ENCODE measurements at places on chromosomes 1 and 21.

GRCh38 chr1:43199093-43199726, 27.1 kb downstream of the CFAP57 start:
- no peak for DNase-seq

DNA sequence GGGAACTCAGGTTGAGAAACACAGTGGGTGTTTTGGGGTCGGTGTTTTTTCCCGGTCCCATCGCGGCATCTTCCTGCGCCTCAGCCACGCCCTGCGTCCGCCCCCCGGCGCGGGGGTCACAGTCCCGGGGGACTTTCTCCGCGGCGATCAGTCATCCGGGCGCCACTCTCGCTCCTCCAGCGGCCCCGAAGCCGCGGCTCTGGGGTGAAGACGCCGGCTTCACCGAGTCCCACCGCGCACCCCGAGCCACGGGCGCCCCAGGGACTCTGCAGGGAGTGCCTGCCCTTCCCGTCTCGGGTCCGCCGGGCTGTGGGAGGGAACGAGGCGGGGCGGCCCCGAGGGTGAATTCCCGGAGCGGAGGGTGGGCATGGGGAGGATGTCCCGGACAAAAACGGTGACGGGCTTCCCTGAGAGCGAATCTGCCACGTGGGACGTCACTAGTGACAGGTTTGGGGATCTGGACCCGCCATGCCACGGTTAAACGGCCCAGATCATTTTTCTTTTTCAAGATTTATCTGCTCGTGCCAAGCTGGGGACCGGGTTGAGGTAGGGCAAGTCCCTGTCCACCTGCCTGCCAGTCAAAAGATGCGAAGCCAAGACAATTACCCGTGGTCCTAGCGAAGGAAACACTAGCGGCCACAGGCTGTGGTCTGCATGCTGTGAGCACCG, 717 bp upstream of the BATF3 start:
- no peak for DNase-seq

DNA sequence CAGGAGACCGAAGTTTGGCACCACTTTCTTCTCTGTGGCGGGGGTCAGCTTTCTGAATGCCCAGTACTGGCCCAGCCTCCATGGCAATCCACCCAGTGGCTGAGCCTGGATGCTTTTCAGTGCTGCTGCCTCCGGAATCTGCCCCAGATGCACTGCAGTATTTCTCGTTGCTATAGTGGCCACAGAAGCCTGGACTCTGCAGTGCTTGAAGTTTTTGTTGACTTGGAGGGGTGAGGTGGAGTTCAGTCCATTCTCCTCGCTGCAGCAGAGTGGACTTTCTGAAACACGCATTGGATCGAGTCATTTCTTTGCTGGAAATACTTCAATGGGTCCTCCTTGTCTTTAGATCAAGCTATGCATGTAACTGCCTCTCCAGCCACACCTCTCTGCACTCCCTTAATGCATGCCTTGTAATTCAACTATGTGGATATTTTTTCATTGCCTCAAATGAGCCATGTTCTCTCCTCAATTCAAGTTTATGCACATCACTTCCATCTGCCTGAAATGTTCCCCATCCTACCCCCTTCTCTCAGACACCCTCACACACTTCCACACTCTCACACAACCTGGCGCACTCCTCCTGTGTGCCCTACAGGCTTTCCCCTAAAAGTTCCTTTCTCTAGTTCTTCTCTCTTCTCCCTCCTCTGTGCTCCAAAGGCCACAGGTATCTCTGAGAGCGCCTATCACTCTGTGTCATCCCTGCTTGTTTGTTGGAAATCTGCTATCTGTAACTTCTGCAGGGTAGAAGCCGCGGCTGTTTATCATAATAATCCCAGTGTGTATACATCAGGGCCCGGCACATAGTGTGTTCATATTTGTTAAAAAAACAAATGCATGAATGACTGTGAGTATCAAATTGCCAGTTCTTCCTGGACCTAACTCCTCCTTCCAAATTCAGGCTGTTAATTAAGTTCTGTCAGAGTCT, 16.5 kb downstream of the ADAM30 start:
- no peak for DNase-seq

- DNase-seq: peak; percentile 87
These were observed at the start of gene RNPC3 for GRCh38 chr1:103525607-103526507. RNPC3 (plus strand) TSS chr1:103525699; CDS start chr1:103526071, 372 bp downstream.

DNA sequence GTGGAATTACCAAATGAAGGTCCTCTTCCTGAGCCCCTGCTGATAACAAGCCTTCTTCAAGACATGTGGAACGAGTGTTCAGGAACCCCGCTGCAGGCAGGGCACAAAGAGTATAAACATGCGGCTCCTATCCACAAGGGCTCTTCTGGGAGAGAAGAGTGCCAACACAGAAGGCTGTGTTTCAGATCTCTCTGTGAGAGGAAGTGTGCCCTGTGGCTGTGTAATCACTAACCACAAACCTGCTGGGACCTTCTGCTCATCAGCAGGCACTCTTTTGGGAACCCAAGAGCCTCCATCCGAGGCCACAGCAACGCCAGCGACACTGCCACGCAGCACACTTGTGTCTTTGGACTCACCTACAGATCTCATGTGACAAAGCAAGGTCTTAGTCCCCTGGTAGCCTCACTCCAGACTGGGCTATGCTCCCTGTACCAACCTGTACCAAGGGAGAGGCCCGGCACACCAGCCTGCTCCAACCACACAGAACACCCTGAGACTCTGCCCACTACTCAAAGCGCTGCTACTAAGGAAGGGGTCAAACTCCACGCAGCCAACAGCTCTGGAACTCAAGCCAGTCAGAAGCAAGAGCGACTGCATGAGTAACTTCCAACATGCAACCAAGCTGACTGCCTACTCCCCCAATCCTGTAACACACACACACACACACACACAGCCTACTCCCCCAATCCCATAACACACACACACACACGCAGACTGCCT, 7.8 kb downstream of the PTTG1IP start:
- DNase-seq: no peak

DNA sequence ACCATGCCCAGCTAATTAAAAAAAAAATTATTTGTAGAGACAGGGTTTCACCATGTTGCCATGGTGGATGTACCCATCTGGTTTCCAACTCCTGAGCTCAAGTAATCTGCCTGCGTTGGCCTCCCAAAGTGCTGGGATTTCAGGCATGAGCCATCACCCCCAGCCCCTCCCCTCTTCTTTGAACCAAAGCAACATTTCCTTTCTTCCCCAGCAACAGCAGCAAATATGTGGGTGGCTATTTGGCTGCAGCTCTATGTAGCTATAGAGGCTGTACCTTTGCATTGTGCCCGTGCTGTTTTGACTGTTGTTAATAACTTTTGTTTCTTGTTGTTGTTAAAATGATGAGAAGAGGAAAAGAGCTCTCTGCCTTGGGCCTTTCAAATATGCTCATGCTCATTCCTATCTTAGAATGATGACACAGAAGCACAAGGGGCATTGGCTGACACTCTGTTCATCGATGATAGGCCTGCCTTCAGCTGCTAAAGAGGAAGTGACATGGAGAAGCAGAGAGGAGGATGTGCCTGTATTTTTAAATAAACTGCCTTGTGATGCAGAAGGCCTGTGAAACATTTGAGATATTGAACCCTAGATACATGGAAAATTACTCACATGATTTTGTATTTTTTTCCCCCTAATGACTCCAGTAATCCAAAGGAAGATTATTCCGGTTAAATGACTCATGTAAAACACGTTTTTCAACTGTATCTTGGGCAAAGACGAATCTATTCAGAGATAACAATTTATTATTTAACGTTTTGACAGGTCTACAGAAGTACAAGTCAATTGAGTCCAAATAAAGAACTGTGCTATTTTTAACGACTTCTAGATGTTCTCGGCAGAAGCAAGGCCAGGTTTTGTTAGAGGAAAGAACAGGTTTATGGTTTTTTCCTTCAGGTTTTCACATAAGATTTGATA, 20.5 kb upstream of the XPR1 start:
- DNase-seq: no peak
